IPS DF 6.9 (cell line): ENCODE measurements at places on chromosomes 6 and 20.

DNA sequence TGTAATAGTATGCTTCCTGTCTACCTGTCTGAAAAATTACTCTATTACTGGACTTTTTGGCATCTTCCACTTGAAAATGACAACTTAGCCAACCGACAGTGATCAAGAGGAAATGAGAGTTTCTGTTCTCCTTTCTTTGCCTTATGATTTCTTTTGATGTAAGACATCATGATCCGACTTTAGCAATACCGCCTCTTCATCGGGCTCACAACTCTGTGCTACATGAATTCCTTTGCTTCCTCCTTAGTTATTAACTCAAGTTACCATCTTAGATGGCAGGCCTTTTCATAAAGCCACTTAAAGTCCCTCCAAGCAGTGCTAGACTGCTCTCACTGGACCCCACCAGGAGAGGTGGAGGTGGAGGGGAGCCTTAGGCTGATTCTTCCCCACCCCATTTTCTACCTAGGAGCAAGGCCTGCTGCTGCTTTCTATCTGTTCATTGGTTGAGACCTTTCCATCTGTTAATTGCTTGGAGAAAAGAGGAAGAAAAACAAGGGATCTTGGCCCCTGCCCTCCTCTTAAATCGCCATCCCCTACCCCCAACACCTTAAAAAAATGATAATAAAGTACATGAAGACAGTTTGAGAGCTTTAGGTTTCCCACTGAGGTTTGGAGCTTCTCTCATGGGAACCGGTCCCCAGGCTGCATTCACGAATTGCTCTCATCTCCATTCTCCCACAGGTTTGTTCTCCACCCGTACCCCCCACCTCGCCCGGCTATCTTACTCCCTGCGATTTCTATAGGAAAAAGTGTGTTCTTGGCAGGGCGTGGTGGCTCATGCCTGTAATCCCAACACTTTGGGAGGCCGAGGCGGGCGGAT, 21.6 kb upstream of the MCM3 start:
- no peak for DNase-seq

- no peak for DNase-seq
Measured at GRCh38 chr6:26594730-26595632, 1.8 kb upstream of the ABT1 start.

DNA sequence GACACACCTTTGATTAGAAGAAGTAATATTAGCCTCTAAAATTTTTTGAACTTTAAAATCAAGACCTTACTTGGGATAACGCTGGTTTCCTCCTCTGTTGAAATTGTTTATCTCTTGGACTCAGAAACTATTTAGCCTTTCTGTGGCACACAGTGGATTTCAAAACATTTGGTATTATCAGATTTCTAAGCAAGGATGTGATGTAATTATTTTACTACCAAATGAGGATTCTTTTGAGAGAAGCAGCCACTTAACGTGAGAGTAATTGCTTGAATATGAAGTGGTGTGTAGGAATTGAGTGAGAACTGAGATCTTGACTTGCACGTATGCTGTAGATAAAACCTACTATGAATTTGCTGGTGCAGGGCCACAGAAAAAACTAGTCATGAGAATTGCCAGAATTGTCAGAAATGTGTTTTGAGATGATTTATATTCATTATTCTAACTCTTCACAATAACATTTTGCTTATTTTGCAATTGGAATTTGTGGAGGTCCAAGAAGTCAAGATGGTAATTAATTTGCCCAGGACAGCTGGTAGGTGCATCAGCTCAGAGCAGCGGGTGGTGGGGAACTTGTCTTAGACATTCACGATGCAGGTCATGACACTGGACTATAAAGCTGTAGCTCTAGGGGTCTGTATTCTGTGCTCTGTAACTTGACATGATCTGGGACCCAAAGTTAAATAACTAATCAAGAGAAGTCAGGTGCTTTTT, 53.4 kb downstream of the AKAP12 start:
- no peak for DNase-seq

GRCh38 chr20:57573894-57574293, 13.0 kb downstream of the PCK1 start:
- DNase-seq = no peak

GRCh38 chr6:152100183-152100618, 292.7 kb downstream of the ESR1 start:
- no peak for DNase-seq

- no peak for DNase-seq
Measured at GRCh38 chr20:10319855-10320254, 101.2 kb downstream of the SNAP25 start.

DNA sequence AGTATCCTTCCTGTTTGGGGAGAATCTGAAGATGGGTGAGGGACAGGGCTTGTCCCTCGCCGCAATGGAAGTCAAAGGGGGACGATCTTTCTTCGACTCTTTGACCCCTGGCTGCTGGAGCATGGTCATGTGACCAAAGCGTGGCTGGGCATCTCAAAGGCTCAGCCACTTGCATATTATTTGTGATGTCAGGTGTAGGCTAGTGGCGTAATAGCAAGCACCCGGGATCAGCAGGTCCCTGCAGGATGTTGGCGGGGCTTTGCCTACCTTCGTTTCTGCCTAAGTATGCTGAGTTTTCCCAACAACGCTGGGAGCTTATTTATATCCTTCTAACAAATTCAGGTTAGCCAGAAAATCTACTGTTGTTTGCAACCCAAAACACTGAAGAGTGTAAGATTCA, 50.3 kb upstream of the IL20RA start:
- no peak for DNase-seq

- DNase-seq = no peak
Measured at GRCh38 chr6:33314515-33314942, 651 bp upstream of the TAPBP start.

DNA sequence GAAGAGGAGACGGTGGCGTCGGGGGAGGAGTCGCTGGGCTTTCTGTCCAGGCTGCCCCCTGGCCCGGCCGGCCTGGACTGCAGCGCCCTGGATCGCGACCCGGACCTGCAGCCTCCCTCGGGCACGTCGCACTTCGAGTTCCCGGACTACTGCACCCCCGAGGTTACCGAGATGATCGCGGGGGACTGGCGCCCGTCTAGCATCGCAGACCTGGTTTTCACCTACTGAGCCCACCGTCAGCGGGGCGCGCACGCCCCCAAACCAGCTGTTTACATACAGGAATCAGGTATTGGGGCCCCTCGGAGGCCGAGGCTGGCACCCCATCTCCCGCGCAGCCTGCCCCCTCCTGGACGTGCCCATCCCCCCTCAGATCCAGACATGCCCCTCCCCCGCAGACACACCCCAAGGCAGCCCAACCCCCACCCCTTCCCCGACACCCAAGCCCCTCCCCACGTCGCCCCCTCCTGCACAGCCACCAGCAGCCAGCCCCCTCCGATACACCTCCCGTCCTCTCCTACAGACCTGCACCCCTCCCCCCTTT, 1.4 kb downstream of the SOX12 start:
- DNase-seq = no peak

- DNase-seq = no peak
Measured at GRCh38 chr20:32236048-32236533, 28.4 kb downstream of the POFUT1 start.

- no peak for DNase-seq
Measured at GRCh38 chr6:3607599-3607998, 143.9 kb downstream of the PXDC1 start.

DNA sequence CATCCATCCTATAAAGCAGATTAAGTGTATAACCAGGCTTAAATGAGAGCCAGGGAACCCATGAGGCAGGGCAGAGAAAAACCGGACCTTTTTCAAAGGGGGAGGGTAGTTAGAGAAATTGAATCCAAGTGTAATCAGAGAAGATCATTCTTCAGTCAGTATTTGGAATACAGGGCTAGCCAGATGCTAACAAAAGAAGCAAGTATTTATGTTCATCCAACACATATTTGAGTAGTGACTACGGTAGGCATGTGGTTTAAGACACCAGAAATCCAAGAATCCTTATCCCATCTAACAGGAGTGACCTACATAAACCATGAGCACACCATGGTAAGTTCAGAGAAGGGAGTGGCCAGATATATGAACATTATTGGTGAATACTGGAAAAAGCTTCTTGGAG, 46.8 kb upstream of the FAM83C start:
- DNase-seq = no peak

DNA sequence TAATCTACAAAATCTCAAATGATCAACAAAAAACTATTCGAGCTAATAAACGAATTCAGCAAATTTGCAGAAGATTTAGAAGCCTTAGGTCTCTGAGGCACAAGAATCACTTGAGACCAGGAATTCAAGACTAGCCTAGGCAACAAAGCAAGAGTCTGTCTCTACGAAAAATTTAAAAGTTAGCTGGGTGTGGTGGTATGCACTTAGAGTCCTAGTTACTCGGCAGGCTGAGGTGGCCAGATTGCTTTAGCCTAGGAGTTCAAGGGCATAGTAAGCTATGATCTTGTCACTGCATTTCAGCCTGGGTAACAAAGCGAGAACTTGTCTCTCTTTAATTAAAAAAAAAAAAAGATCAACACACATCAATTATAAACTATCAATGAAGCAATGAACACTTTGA, 34.2 kb downstream of the FAM184A start:
- no peak for DNase-seq

DNA sequence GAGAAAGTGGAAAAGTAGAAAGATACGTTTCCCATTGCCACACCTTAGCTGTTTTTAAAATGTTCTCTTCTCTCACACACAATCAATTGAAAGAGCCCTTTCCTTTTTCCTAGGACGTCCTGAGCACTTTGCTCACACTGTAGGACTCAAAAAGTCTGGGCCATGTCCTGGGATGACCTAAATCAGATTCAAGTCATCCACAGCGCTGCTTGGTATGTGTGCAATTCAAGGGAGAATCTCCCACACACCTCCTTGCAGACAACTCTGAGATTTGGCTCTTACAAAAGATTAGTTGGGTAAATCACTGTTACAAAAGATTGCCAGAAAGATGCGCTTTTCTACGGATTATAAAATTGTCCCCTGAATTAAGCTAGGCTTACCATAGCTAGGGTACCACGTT, 130.1 kb downstream of the RNASET2 start:
- no peak for DNase-seq

- DNase-seq = no peak
Measured at GRCh38 chr6:169911264-169912263, 160.1 kb downstream of the ERMARD start.

DNA sequence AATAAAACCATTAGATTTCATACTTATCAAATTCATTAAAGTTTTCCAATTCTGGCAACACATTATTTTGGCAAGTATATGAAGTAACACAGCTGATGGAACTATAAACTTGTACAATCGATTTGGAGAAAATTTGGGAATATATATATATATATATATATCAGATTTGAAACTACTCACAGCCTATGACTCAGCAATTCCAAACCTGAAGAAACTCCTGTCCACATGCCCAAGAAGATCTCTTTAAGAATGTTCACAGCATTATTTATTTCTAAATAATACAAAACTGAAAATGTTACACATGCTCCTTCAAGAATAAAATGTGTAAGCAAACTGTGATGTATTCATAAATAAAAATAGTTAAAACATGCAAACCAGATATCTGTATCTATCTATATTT, 270.1 kb downstream of the TFAP2A start:
- DNase-seq = no peak

DNA sequence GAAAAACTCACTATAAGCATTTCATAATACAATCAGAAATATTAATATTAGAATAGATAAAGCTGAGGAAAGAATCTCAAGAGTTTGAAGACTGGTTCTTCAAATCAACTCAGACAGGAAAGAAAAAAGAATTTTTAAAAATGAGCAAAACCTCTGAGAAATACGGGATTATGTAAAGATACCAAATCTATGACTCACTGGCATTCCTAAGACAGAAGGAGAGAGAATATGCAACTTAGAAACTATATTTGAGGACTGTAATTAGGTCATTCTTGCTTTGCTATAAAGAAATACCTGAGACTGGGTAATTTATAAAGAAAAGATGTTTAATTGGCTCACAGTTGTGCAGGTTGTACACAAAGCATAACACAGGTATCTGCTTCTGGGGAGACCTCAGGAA, 665.1 kb downstream of the RNF144B start:
- DNase-seq = no peak
